T-helper 1 cell (primary cell): ENCODE measurements at places on chromosomes 7 and 10.
A peak's percentile ranks its signal among the peaks of the same experiment; 100 is the strongest.

DNA sequence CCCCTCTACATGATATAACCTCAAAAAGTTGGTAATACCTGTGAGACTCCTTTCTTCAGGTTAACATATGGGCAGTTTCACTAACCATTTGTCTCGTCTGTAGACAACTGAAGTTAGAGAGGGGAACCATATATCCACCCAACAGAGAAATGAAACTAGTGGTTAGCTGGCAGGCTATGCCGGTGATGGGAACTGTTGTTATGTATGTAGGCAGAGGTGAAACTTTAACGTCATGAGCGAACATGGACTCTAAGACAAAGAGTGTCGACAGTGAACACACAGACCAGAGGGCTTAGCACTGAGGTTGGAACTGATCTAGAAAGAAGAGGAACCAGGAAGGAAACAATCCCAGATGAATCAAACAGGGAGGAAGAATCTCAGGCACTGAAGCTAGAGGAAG lies 112.4 kb downstream of the ELMO1 start:
- DNase-seq, result peak; percentile 82

- DNase-seq, result no peak
These were observed 67.8 kb upstream of the NMT2 start for GRCh38 chr10:15236340-15236739.

GRCh38 chr10:86376852-86377796 lies 10.5 kb upstream of the GRID1 start:
- peak; percentile 65 for DNase-seq

DNA sequence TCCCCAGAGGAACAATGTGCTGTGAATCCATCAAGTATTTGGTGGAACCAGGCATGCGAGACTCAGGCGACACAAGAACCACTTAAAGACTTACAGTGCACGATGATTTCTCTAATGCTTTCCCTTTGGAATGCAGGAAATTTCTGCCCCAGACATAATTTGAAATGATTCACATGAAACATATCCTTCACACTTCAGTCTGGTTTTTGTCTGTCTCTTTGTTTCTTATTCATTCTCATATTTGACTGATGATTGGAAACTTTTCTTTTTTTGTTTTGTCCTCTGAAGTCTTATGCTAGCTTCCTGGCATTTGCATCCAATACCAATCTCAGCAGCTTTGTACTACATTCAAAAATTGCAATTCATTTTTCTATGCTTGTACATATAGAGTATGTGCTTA lies 502.8 kb downstream of the PHTF2 start:
- DNase-seq, result no peak

- DNase-seq, result no peak
These were observed 17.7 kb upstream of the ZMIZ1 start for GRCh38 chr10:79050896-79051555.

GRCh38 chr7:76054123-76055120 lies 6.5 kb downstream of the MDH2 start:
- DNase-seq, result no peak
